ENCODE measurements at places on chromosomes 12 and 14.

GRCh38 chr12:79255288-79255687 lies 390.7 kb downstream of the SYT1 start:
- DNase-seq = no peak

DNA sequence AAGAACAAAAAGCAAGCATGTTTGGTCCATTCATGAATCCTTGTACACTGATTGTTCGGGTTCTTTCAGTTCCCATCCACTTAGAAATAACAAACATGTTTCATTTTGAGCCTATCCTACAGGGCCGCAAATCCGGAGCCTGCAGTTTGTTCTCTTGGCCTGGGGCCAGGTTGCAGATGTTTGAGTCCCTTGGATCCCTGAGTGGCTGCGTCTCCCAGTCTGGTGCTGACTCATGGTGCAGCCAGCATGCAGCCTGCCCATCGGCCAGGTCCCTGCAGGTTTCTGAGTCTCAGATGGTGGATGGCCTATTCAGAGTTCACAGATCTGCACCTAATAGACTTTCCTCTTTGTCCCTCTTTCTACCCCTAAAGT lies 1.9 kb upstream of the DYNC1H1 start:
- DNase-seq = no peak

DNA sequence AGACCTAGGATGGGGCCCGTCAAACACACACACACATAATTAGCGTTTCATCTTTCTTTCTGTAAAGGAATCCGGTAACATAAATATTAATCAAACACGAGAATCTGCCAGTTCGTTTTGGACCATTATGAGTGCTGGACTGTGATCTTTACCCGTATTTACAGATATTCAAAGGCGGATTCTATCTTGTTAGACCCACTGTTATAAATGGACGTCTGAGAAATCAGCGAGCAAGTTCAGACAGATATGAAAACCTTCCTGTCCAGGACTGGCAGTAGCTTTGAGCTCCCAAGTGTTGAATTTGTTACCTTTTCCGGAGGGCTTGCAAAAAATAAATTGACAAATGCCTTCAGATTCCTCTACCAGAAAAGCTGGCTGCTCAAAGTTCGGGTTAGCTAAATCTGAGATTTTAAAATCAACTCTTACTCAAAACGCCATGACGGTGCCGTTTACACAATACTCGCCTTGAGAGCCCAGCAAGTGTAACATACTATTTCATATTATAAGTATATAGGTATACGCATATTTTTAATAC lies 27.6 kb downstream of the BCL11B start:
- DNase-seq = no peak

GRCh38 chr12:12721176-12721751 lies 4.1 kb downstream of the CDKN1B start:
- no peak for DNase-seq

DNA sequence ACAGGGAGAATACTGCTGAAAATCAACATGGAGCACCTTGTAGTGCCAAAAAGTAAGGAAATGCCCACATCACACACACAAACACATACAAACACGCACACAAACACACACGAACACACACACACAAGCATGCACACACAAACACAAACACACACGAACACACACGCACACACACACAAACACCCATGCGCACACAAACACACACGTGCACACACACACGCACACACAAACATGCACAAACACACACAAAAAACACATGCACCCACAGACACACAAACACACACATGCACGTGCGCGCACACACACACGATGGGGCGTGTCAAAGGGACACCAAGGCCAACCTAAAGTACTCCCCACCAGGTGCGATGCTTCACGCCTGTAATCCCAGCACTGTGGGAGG lies 61.7 kb upstream of the C14orf180 start:
- DNase-seq = no peak

GRCh38 chr12:45204757-45205156 lies 11.1 kb upstream of the ANO6 start:
- no peak for DNase-seq

GRCh38 chr12:15427913-15428312 lies 105.6 kb downstream of the PTPRO start:
- DNase-seq = no peak

DNA sequence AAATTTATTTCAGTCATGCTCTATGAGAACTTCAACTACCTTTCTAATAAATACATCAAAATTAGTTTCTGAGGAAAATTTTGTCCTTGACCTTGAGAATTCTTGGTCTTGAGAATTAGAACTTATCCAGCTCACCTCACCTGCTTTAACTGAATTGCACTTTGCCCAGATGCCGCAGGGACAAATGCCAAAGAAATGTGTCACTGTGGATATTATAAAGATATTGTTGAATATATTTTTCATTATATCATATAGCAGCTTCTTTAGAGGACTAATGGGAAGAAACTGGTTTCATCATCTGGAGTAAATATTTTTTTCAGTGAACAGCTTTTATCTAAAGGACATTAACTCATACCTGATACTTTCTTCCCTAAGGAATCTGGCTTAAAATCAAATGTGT lies 54.1 kb downstream of the LRP6 start:
- no peak for DNase-seq
